ENCODE measurements at places on chromosomes 12 and 14.

GRCh38 chr12:114975640-114976310, 291.8 kb upstream of the TBX3 start:
- no peak for DNase-seq

GRCh38 chr12:30023186-30023585, 239.4 kb upstream of the TMTC1 start:
- no peak for DNase-seq

DNA sequence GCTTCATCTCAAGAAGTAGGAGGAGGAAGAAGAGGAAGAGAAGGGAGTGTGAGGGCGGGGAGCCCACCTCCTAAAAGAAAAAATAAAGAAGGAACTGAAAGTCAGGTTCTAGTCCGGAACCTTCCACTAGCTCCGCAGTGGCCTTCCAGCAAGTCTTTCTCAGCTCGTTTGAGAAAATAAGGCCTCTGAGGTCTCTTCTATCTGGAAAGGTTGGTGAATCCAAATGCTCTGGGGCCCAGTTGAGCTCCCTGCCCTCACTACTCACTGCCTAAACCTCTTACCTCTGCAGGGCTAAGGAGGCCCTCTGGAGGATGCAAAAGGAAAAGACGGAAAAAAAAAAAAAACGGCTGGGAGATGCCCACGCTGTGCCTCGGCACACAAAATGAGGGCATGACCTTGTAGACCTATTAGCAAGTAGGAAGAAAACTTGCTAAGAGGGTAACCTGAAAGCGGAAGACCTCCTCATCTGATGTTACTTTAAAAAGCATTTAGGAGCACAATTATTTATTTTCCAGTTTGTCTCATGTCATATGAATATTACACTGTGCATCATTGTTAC, 35.9 kb downstream of the FBLN5 start:
- peak; percentile 49 for DNase-seq

GRCh38 chr12:50066402-50066801, 9.0 kb downstream of the ASIC1 start:
- DNase-seq: no peak

Measured in foreskin keratinocyte (primary cell).